ENCODE measurements at places on chromosomes 13 and 19.

GRCh38 chr13:106302843-106303242 lies 232.6 kb downstream of the EFNB2 start:
- DNase-seq, result no peak

DNA sequence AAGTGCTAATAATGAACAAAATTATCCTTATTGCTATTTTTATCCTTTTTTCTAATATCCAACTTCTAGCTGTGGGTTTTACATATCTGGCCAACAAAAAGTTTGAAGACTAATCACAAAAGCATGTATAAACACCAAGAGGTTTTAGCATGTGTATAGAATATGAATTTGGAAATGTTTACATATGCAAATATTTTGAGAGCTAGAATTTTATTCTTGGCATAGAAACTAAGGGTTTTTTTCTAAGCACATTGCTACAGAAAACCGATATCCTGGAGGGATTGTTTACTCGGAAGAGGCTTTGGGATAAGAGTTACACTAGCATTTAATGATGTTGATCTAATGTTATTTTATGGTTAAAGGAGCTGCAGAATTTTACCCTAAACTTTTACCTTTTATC lies 392.1 kb downstream of the EFNB2 start:
- DNase-seq, result no peak

DNA sequence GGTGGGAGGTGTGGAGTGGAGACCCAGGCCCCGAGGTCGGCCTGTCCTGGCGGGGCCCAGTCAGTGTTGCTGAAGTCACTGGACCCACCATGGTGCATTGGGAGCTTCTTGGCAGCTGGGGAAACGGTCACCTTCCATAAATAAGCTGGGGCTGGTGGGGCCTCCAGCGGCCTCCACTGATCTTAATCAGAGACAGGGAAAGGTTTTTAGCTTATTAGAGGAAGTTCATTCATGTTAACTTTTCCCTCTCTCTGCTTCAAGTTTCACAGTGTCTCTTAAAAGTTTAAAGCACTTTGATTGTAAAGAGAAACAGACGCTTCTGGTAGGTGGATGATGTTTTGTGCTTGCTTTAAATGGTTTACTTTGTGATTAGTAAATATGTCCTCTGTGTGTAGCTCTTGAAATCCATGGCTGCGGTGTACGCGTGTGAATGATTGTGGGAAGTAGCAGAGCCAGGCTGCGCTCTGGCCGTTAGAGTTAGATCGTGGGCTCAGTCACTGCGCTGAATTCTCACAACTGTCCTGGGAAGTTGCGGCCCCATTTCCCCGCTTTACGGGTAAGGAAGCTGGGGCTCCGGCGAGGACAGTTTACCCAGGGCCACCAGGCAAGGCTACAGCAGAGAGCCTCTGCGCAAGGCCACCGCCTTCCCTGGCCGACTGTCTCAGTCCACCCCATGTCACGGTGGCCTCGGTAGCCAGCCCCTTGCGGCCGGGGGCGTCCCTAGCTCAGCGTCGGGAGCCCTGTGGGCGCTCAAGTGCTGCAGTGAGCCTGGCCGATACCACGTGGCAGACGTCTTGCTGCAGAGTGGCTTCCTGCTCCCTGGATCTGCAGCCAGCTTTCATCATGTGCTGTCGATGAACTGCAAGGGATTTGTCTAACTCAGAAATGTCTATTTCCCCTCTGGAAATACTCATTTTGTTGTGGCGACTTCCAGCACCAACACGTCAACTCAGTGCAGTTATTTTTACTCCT lies 16.5 kb upstream of the NDUFS7 start:
- DNase-seq, result no peak

GRCh38 chr13:107329991-107330390 lies 762.1 kb upstream of the ARGLU1 start:
- DNase-seq, result no peak

GRCh38 chr19:7013678-7014077 lies 7.6 kb downstream of the MBD3L2B start:
- DNase-seq, result no peak

DNA sequence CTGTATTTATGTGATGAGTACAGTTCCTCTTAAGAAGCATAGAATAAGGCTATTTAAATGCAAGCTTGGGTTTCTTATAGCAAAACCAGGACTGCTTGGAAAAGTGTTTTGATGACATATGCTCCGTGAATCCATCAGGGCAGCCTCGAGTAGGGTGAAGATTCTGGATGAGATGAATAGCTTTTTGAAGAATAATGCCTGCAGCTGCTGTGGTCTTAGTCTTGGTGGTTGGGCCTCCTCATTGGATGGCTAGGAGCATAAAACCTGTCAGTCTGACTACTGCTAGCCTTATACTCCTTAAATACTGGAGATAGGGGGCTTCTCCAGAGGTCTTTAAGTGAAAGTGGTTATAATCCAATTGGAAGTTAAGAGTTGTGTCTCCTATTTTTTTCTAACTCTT lies 704.3 kb downstream of the FGF9 start:
- no peak for DNase-seq

- DNase-seq, result no peak
Observed at GRCh38 chr19:11090997-11091702, 1.9 kb downstream of the LDLR start.

DNA sequence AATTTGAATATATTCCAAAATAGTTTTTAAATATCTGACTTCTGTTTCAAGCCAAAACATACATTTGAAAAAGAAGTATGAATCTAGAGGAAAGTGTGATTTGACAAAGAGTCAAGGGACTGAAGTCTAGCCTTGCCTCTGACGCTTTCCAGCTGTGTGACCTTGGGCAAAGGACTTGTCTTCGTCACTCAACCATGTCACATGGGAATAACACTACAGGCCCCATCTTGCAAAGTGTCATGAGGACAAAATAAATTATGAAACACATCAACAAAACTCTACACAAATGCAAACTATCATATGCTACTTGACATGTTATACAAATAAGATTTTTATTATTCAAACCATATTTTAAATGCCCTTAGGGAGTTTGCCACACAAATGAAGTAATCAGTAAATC lies 73.0 kb downstream of the CYSLTR2 start:
- DNase-seq, result no peak

DNA sequence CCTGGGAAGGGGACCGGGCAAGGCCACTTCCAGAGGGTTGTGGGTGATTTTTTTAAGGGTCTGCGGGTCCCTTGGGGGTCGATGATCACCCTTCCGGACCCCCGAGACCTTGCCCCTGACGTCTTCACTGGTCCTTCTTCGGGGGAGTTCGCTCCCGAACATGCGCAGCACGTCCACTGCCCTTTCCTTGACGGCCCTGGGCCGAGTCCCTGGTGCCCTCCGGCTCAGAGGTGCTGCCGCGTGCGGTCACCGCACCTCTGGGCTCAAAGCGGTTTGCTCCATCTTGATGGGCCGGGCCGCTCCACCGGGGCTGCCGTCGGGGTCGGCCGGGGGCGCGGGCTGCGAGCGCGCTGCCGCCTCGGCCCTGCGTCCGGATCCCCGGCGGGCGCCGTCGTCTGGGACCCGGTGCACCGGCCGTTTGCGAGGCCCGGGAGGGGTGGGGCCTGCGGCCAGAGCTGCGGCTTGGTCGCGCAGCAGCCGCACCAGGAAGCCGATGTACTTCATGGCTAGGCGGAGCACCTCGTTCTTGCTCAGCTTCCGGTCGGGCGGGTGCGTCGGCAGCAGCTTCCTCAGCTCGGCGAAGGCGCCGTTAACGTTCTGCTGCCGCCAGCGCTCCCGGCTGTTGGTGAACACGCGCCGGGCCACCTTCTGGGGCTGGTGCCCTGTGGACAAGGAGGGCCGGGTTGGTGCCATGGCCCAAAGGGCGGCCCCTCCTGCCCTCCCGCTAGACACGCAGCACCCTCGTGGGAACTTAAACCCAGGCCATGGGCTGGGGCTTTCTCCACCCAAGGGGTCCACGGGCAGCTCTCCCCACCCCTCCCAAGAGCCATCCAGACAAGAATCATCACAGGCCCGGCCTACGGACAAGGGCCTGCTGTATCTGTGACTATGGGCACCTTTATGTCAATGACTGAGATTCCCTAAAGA lies 3.3 kb downstream of the LYL1 start:
- peak; percentile 67 for DNase-seq

DNA sequence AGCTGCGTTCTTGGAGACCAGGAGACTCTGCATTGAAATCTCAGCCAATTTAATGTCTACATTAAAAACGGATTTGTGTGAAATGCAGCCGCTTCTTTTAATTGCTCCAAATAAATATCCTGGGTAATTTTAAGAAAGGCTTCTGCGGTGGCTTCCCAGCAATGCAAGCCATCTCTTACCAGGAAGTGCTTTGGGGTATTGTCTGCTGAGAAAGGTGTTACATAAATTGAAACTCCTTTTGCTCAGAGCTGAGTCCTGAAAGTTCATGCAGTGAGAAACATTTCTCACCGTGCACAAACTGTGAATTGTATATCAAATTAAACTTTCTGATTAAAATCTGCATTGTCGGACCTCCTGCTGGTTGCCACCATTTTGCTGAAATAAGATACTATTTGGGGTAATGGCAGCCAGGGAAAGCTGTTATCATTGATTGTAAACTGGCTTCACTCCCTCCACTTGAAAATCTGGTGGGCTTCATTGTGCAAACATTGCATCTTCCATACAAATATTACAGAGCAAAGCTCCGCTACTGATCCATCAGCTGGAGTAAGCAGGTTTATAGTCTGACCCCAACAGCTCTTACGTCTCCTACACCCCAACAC lies 59.5 kb downstream of the ZIC5 start:
- DNase-seq, result no peak

GRCh38 chr19:31715249-31715945 lies 366.2 kb upstream of the TSHZ3 start:
- no peak for DNase-seq

DNA sequence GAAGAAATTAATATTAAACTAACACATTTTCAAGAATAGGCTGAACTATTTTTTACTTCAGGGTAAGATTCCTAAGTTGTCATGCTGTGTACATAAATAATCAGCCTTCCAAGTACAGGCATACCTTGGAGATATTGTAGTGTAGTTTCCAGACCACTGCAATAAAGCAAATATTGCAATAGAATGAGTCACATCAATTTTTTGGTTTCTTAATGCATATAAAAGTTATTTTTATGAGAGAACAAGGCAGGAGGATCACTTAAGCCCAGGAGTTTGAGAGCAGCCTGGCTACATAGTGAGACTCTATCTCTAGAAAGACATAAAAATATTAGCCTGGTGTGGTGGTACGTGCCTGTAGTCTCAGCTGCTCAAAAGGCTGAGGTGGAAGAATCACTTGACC lies 511.5 kb downstream of the UQCRFS1 start:
- no peak for DNase-seq

GRCh38 chr13:110306340-110306959 lies 507 bp downstream of the COL4A1 start:
- DNase-seq, result no peak

DNA sequence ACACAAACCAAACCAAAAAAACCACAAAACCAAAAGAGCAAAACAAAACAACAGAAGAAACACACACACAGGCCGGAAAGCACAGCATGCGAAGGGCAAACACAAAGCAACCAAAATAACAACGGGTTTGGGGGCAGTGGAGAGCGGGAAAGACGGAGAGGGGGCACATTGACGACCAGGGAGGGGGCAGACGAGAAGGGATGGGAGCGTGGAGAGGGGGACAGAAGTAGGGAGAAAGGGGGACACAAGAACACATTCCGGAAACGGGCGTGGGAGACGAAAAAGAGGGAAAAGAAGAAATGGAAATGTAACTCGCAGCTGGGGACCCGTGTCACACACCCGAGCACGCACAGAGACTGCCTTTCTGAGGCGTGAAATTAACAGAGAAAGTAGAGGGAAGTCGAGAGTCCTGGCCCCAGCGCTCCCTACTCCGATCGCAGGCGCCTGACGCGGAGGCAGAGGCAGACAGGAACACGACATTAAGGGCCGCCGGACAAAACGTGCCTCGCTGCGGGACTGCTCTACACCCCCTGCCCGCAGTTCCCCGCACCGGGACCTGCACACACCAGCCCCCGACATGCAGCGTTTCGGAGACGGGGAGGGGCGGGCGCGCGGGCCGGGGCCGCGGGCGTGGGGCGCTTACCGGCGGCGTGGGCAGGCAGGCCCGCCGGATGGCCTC lies 652 bp downstream of the POU4F1 start:
- DNase-seq, result no peak

- DNase-seq, result no peak
Observed at GRCh38 chr19:44553478-44554171, 24.1 kb upstream of the CEACAM20 start.

DNA sequence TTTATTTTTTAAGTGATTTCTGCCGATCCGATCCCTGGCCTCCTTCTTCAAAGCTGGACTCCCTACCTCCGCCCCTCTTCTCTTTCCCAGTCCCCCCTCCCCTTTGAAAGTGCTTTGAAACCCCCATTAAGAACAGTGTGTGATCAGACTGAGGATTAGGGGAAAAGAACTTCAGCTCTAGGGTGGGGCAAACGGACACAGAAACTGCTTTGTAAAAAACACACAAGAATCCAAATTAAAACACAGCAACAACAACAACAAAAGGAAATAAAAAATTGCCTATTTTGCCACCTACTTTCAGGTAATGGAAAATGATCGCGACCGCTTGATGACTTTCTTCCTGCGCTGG lies 1.4 kb downstream of the SPRY2 start:
- DNase-seq, result no peak

DNA sequence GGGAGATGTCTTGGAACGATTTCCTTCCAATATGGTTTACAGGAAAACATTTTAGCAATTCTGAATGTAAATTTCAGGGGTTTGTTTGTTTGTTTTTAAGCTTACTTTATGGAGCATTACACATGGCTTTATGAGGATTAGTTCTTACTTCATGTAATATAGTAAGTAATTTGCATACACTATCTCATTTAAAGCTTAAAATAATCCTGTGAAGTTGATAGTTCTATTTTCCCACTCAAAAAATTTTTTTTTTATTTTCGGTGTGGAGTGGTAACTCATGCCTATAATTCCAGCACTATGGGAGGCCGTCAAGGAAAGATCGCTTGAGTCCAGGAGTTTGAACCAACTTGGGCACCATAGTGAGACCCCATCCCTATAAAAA lies 19.0 kb upstream of the KPNA3 start:
- no peak for DNase-seq

DNA sequence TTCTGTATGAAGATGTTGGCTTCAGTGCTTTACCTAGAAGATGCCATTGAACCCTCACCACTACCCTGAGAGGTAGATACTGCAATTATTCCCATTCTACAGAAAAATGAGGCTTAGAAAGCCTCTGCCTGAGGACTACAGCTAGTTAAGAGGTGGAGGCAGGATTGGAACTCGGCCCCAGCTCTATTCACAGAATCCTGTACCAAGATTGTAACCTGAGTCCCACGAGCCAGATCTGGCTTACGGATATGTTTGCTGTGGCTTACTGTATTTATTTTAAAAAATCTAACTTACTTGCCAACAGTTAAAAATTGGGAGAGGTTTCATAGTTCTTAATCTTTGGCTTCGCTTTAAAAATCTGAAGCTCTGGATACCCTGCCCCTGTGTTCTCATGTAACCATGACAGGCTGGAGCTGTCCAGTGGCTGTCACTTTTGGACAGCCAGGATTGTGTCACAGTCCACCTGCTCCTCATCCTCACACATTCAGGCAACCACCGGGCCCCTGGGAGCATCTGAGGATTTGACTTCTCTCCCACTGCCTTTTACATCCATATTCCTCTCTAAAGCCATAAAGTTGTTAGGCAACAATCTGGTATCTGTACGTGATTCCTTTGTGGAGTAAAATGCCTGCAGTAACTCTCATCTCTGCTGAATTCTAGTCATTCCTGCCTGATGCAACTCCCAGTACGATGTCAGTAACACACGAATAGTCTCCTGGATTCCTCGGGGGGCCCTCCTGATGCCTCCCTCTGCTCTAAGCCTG lies 160.8 kb upstream of the SERP2 start:
- DNase-seq, result no peak
